KG1 (cell line): ENCODE measurements at places on chromosomes 1 and 21.

- DNase-seq, result no peak
Observed at GRCh38 chr1:204709960-204710912, 24.7 kb upstream of the LRRN2 start.

DNA sequence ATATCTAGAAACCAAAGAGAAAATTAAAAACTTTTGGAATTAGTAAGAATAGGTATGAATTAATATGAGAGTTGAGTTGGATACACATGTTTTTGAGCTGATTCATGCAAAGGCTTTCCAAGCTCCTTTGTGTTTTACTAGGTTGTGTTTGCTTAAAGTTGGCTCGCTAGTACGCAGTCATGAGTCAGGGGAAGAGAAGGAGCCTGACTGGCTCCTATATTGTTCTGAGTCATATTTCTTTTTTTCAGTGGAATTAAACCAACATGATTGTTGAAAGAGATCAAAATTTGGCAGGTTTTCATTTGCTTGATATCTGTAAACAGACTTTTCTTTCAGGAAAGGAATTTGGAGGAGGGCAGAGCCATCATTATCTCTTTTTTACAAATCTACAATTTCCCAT, 66.7 kb downstream of the MAGI3 start:
- DNase-seq, result no peak

GRCh38 chr1:225460021-225460736, 32.3 kb upstream of the LBR start:
- DNase-seq, result no peak

GRCh38 chr1:147417024-147417423, 124.3 kb upstream of the BCL9 start:
- no peak for DNase-seq
